ENCODE measurements at places on chromosomes 6 and 20.

GRCh38 chr6:16179970-16180431, 51.1 kb downstream of the MYLIP start:
- DNase-seq = no peak

- no peak for DNase-seq
Observed at GRCh38 chr6:5632348-5632935, 371.1 kb downstream of the FARS2 start.

- DNase-seq = no peak
Observed at GRCh38 chr6:52984247-52984646, 10.8 kb downstream of the GSTA4 start.

- DNase-seq = no peak
Observed at GRCh38 chr20:33672426-33673113, 1.7 kb downstream of the NECAB3 start.

- DNase-seq = no peak
Observed at GRCh38 chr6:158039178-158039557, 57.5 kb downstream of the SYNJ2 start.

GRCh38 chr20:35776513-35777101, 4.8 kb downstream of the PHF20 start:
- no peak for DNase-seq

GRCh38 chr6:14601490-14601889, 483.9 kb downstream of the CD83 start:
- no peak for DNase-seq

GRCh38 chr20:21505810-21506530, 7.9 kb downstream of the NKX2-2 start:
- peak; percentile 51 for DNase-seq

DNA sequence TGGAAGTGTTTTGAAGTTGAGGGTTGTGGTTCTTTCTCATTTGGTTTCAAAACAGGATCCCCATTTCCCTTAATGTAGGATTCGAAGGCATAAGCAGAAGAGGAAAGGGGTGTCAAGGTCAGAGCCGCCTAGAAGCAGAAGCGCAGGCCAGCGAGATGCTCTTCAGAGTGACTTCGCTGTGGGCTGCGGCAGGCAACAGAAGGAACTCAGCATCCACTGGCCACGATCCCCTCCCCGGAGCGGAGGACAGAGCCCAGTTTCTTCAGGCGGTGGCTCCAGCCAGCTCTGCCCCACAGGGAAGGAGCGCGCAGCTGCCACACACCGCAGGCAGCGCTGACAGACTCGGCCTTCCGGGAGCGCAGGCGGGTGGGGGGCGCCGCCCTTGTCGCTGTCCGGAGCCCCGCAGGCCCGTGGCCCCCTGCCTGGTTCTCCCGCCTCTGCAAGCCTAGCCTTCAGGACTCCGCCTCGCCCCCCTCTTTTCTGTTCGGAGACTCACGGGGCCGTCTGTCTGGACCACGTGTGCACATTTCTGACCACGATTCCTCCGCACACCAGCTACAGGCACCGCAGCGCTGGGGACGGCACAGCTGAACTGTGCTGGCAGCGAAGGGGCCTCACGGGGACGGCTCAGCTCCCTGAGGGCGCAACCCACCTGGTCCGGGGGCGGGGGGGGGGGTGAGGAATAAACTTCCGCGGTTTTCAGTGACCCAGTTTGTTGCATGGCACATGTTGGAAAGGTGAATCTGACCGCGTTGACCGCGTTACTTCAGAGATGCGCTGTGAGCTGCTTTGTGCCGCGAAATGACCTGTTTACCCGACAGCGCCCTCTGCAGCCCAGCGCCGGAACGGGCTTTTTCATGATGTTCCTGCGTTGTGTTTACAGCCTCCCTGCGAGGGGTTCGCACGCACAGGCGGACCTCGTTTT, 26.1 kb downstream of the TTLL2 start:
- DNase-seq = peak; percentile 77

DNA sequence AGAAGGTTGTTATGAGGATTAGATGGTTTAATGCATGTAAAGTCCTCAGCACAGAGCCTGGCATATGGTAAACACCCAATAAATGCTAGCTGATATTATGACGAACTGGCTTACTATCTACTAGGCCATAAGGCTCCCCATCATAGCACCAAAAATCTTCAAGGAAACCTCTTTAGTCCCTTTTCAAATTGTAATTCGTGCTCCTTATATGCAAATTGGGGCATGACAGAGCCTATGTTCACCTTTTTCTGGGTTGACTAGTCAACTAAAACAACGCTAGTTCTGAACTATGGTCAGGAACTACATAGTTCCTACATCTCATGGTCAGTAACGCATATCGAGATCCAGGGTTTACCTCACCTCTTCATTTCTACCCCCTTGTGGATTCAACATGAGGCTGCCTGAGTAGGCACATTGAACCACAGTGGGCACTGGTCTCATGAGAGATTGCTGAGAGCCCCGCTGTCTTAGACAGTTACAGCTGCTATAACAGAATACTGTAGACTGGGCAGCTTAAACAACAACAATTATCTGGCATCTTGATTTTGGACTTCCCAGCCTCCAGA, 97.2 kb upstream of the TNFAIP3 start:
- DNase-seq = no peak

DNA sequence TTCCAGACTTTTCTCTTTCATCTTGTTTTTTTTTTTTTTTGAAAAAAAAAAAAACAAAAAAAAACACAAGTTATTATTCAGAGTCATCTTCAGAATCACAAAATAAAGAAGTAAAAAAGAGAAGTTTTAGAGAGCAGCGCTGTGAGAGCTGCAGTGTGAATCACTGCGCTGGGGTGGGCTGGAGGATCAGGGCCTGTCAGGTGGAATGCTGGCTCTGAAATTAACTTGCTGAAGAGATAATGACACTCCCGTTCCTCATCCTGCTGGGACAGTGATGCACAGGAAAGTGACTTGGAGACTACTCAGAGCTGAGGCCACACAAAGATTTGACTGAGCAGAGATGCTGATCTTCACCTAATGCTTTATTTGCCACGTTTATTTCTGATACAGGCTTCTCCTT, 42.7 kb upstream of the CLDN20 start:
- no peak for DNase-seq

GRCh38 chr6:42274898-42275297, 57.2 kb upstream of the MRPS10 start:
- no peak for DNase-seq

DNA sequence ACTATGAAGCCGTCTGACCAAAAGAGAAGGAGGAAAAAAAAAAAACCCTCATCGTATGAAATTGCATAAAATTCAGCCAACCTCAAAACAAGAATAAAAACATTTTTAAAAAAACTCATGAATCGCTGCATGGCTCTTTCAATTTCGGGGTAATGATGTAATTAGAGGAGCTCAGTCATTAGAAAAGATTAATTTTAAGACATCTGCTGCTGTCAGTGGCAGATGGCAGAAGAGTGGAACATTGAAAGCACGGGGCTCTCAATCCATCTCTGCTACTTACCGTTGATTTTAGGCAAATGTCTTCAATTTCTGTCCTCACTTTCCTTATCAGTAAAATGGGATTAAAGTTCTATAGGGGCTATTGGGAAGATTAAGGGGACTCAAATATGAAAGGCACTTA, 79.1 kb downstream of the EYA2 start:
- DNase-seq = no peak
